ENCODE measurements at places on chromosomes 12 and 14. TPM values are rescaled to one million over a fixed set of nuclear protein-coding genes. Genes with fewer than 3 reads are reported as not detected.

CEBPE gene
- not detected for total RNA-seq

- no peak for DNase-seq
These were observed 3.8 kb downstream of the KRT73 start for GRCh38 chr12:52614381-52615207.

RTL1 gene
- total RNA-seq = not detected

CEP170B gene
- total RNA-seq = 5.9 TPM

- no peak for DNase-seq
These were observed 23.8 kb downstream of the MMP17 start for GRCh38 chr12:131851741-131852550.

DNA sequence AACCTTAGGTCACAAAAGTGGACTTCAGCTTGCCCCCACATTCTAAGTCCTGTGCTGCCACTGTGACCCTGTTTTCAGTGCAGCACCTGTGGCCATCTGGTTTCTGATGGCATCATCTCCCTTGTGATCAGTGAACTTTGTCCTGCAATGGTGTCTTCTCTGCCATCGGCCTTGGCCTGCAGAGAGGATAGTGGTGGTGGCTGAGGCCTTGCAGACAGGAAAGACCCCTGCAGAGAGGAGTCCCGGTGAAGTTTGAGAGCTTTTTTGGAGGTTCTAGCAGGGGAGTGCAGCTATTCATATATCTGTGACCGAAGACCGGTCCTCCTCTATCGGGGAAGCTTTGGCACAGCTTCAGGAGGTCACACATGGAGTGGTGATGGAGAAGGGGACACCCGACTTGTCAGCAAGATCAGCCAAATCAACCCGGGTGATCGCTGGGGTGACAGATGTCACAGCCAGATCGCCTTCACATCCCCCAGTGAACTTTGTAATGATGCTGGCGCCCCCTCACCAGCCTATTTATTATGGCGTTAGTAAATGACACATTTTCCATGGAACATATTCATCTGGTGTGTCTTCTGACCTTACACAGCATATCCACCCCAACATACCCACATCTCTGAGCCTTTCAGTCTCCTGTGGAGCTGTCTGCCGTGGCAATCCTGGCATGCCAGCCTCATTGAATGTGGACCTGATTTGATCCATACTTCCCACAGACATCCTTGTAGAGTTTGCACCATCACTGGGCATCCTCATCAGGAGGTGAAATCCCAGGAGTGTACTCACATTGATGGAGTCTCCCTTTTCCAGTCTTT is 136.1 kb downstream of the PAPOLA start:
- no peak for DNase-seq

Data from RPMI7951 (cell line).